ENCODE measurements at places on chromosomes 12 and 14.

DNA sequence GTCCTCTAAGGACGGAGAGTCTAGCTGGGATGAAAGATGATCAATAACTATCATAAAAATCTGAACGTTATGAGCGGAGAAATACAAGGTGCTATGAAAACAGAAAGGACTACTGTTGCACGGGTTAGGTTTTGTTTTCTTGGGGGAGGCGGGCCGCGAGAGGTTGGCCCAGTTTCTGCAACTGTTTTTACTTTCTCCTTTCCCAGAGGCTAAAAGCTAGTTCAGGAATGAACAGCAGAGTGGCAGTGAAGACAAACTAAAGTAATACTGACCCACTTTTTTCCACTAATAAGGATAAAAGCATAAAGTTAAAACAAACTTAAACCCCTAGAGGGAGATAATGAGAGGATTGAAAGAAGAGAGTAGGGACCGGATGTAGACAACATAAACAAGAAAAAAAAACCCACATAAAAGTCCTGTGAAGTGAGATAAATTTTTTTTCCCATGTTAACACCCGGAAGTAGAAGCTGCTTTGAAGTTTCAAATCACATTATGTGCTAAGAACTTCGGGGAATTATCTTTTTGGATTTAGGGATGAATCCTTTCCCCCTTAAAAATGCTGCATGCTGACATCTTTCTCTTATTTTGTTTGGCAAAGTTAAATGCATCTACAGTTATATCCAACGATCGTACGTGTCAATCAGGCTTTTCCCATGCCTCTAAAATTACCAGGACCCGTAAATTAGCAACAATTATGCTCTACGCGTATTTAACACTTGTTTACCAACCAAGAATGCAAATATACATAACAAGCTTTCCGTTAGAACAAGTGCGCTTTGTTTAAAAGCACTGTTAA lies 1.0 kb upstream of the CDK17 start:
- DNase-seq = peak; percentile 43

- DNase-seq = no peak
Observed at GRCh38 chr14:27916326-27916725, 850.3 kb upstream of the FOXG1 start.

GRCh38 chr12:63302269-63302940 lies 151.4 kb upstream of the AVPR1A start:
- no peak for DNase-seq

DNA sequence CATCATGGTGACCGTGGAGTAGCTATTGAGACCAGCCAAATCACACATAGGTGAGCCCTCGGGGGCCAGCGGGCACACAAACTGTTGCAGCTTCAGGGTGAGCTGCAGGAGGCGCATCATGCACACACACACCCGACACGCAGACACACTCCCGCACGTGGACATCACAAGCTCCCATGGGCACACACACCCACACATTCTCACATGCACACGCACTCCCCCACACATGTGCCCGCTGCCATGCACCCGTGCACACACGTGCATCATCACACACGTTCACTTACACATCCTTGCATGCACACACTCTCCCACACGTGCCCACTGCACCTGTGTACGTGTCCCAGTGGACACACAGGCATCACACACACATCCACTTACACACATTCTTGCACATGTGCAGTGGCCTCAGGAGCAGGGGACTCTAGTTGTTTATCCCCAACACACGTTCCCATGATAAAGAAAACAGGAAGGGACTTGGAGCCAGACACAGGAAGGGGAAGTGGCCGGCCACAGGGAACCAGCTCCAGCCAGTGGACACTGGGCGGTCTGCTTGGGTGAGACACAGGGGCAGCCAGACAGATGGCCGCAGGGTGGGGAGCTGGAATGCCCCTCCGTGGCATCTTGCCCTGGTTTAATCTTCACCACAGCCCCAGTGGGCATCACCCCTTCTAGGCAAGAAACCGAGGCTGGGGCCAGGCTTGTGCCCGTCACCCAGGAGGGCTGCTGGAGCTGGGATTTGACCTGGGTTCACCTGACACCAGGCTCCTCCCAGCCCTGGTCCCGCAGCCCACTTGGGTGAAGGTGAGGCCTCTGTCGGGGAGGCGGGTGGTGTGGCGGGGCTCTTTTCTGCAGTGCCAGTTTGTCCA lies 49.7 kb downstream of the CYP46A1 start:
- DNase-seq = peak; percentile 75

- no peak for DNase-seq
Observed at GRCh38 chr14:30211326-30211725, 283.7 kb upstream of the PRKD1 start.

DNA sequence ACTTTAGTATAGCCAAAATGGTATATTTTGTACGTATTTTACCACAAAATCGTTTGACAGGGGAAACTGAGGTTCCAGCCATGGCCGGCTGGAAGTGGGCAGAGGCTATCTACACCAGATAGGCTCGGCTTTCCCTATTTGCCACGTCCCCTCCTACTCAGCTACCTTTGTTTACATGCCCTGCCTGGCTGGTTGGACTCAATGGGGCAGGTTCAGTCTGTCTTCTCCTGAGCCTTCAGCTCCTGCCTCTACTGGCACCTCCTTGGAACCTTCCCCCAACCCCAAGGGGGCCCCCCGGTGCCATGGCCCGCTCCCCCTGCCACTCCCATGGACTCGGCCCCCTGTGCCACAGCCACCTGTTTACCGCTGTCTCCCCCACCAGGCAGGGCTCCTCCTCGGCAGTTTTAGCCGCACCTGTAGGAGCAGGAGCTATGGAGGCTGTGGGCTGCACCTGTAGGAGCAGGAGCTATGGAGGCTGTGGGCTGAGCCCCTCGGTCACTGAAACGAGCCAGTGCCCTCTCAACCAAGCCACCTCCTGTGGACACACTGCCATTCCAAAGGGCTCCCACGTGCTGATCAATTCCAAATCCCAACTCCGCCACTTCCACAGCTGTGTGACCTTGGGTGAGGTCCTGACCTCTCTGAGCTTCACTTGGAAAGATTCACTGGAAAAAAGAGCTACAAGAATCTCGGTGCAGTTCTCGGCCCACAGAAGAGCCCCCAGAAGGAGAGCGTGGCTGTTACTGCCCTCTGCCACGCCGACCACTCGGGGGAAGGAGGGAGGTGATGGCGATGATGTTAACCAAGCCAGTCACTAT lies 62.2 kb downstream of the NCOR2 start:
- no peak for DNase-seq

DNA sequence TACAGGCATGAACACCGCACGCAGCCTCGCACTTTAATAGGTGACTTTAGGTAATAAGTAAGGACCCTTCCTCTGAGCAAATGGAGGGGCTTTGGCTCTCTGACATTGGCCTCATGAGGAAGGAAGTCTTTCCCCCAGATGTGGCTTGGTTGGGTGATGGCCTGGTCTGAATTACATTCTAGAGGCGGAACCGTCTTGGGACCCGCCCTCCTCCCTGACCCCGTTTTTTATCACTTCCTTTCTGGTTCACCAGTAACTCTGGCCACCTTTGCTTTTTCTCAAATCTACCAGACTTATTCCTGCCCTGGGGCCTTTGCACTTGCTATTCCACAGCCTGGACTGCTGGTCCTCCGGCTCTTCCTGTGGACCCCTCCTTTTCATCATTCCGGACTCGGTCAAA lies 13.4 kb downstream of the ALDH2 start:
- no peak for DNase-seq

DNA sequence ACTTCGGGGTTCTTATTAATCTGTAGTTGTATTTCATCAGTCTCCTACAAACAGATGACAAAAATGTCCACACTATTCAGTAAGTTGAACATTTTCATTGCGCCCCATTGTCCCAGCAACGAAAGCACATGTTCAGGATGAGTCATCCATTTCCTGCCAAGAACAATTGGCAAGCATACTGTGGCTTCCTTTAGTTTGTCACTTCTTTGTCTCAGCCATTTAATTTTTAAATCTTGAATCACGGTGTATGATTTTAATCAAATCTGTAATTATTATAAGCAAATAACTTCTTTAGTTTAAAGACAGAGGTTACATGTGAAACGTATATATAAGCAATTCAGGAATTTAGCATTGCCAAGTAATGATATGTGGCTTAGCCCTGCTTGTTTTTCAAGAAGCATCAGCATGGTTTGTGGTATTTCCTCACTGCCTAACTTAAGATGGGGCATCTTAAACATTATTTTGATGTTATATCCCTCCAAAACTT lies 211.3 kb upstream of the KRR1 start:
- DNase-seq = peak; percentile 91

GRCh38 chr14:22179190-22179589 lies 409.8 kb downstream of the DAD1 start:
- no peak for DNase-seq

DNA sequence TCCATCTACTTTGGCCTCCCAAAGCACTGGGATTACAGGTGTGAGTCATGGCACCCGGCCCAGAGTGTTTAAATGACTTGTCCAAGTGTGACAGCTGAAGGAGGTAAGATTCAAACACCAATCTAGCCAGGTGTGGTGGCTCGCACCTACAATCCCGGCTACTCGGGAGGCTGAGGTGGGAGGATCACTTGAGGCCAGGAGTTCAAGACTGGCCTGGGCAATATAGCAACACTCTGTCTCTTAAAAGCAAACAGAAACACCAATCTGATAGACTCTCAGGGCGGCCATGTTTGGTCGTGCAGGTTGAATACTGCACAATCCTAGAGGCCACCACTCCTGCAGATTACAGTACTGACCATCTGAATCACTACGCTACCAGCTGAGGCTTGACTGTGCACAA lies 68.7 kb downstream of the RBM19 start:
- DNase-seq = no peak

DNA sequence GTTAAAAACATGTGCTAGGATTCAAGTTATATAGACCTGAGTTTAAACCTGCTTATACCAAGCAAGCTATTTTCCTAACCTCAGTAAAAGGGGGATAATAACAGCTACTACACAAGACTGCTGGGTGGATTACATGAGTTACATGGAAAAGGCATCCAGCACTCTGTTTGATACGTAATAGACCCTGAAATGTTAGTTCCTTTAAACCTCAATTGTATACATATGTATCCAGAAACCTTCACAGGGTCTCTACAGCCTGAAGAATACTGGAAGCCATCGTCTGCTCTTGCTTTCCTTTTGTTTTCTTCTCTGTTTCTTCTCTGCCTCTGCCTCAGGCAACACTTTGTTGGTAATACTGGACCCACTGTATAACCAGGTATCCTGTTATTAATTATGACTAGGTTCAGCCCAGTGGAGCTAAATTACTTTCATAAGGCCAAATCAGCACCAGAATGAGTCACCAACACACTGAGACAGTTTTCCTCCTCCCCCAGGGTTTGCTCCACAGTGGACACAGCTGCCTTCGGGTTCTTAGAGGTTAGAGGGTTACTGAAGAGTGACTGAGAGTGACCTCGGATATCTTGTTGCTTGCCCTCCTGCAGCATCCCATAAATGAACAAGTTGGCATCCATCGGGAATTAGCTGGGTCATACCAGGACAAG lies 127.1 kb downstream of the CAPZA3 start:
- DNase-seq = no peak

- no peak for DNase-seq
Observed at GRCh38 chr12:54390176-54390667, 5.7 kb upstream of the ZNF385A start.

Data from lung (tissue), 17 donors.